ENCODE measurements at places on chromosomes 16 and 17. TPM values are rescaled to one million over a fixed set of nuclear protein-coding genes. Genes with fewer than 3 reads are reported as not detected.

The APRT gene
- 259 TPM for total RNA-seq

- DNase-seq: no peak
Measured at GRCh38 chr16:88686439-88687253, at the start of gene SNAI3. Gene SNAI3, minus strand, starts transcription at chr16:88686507. Its CDS starts 101 bp downstream, at chr16:88686406.

DNA sequence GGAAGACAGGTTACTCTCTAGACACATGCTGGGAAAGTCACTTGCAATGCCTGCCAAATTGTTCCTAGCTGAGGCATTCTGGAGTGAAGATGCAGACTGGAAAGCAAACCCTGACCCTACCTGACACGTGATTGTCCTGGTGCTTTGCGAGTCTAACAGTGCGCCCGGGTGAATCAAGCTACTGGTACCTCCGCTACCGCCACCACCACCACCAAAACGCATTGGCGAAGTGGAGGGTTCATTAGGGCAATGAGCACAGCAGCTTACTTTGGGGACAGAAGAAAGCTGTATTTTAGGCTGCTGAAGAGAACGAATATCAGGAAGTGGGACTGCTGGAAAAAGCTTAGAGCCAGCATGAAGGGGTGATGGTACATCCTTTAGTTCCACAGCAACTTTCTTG lies 7.0 kb downstream of the MARF1 start:
- DNase-seq: no peak

GRCh38 chr16:89409161-89409711 lies 81.1 kb downstream of the ANKRD11 start:
- DNase-seq: no peak

GRCh38 chr16:72467157-72467759 lies 295.3 kb upstream of the PMFBP1 start:
- no peak for DNase-seq

The PPP1R27 gene
- not detected for total RNA-seq

- DNase-seq: no peak
Measured at GRCh38 chr17:21277332-21277731, 7.2 kb upstream of the MAP2K3 start.

The PRCD gene
- total RNA-seq: not detected

DNA sequence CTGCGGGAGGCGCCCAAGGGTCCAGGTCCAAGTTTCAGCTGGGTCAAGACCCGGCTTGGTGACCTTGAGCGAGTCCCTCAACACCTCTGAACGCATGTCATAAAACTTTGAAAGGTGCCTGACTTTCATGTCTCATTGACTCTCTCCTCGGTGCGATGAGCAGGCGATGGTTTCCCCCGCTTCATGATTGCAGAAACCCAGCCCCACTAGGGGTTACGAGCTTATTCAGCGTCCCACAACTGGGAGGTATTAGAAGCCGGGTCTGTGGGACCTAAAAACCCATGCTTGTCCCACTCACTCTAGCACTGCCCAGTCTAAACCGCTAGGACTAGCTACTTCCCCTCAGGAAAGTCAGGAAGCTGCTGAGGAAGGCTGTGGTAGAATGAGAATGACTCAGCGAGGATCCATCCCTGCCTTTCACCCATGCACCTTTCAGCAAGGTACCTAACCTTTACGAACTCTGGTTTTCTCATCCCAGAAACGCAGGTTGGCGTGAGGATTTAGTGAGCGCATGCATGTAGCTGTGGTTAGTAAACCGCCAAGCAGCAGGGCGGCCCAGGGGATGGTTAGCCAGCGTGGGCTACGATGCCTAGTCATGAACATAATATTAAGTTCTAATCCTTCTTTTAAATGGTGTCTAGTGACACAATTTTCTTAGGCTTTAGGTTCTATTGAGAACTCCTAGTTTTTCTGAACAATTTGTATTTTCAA lies 26.2 kb upstream of the RFFL start:
- DNase-seq: no peak

The DNAI2 gene
- total RNA-seq: not detected

GRCh38 chr16:26795184-26795583 lies 271.5 kb upstream of the C16orf82 start:
- no peak for DNase-seq

- no peak for DNase-seq
Measured at GRCh38 chr16:23597003-23597756, 1.1 kb upstream of the NDUFAB1 start.

DNA sequence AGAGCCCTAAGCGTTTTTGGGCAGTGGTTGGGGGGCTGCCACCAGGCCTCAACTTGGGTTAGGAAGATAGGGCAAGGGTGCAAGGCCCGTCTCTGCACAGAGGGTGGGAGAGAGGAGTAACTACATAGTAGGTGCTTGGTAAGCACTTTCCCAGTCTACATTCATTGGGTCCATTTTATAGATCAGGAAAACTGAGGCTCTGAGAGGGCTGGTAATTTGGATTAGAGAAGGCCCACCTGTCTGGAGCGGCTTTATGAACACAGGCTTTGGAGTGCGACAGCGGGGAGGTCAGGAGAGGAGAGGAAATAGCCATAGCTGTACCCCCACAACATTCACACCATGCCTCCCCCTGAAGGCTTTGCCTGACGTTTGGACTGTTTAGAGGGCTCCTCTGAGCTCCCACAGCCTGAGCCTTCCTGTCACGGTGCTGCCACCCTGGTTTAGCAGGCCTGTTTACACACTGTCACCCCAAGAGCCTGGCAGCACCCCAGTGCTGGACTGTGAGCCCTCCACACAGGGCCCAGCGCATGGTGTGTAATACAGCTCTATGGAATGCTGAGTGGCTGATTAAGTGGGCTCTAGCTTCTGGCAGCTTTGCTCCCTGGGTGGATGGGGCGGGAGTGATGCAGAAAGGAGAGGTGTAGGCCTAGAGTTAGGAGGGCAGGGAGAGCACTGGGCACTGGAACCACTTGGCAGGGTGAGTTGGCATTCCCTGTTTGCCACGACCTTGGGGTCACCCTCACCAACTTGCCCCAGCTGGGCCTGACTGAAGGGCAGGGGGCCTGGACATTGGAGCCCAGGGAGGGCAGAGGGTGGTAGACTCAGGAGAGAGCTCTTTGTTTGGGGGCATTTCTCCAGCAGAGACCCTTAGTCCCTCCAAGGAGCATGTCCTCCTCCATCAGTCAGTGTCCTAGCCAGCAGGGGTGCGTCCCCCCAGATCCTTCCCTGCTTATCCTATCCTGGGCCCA lies 73.7 kb downstream of the RAI1 start:
- DNase-seq: no peak

- no peak for DNase-seq
Measured at GRCh38 chr17:82219753-82220709, 7.4 kb upstream of the CCDC57 start.

- no peak for DNase-seq
Measured at GRCh38 chr17:9232591-9233270, 211.4 kb downstream of the NTN1 start.

The SPNS2 gene
- total RNA-seq: 76.3 TPM

The WNT3 gene
- 73.2 TPM for total RNA-seq

GRCh38 chr16:28010671-28011070 lies 52.8 kb downstream of the GSG1L start:
- no peak for DNase-seq

The ZNF232 gene
- 6.2 TPM for total RNA-seq

The KRTAP4-9 gene
- total RNA-seq: 58.8 TPM

The CHD9NB gene
- total RNA-seq: 8.7 TPM

The PRR15L gene
- 27.1 TPM for total RNA-seq

DNA sequence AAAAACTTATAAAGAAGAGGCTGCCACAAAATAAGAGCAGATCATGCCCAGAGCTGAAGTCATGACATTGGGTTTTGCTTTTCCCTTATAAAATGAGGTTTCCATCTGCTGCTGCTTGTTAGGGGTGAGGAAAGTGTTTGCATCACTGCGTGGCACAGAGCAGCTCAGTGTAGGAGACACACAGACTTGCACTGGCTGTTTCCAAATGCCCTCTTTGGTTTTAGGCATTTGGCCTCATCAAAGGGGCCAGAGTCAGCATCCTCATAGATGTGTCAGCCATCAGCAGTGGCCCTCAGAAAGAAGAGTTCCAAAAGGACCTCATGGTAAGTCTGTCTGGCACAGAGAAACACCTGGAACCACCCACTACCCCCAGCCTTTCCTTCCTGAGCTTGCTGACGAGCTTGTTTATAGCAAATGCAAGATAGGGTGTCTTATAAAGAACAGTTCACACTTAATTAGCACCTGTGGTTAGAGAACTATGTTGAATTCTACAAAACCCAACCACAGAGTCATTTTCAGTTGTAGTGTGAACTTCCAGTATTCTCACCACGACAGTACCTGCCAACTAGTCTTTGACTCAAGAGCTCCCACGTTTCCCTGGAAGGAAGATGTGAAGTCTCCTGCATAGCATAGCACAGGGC lies 17.0 kb downstream of the VWA3A start:
- DNase-seq: no peak

DNA sequence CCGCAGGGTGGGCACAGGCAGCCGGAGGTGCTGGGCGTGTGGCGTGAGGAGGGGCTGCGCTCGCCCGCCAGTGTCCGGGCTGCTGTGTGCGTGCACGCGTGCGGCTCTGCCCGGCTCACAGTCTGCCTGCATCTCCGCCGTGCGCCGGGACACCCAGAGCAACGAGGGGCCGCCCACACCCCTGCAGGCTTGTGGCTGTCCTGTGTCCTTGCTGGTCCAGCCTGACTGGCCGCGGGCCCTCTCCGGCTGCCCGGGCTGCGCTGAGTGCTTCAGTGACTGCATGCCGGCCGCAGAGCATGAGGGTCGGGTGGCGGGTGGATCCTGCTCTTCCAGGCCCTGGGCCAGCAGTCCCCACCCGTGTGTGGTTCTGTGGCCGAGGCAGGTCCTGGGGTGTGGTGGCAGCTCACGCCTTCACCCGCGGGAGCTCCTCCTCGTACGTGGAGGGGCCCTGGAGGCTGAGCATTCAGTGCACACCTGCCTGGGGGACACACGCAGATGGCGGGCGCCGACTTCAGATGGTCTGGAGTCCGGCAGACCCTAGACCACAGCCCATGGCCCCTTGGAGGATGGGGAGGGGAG lies 12.4 kb downstream of the TPSG1 start:
- no peak for DNase-seq

GRCh38 chr16:66662445-66663194 lies 33.9 kb downstream of the CMTM4 start:
- no peak for DNase-seq

All from suprapubic skin (tissue), 4 donors.